ENCODE measurements at places on chromosomes 12 and 14.

GRCh38 chr12:3168223-3169221 is 91.3 kb downstream of the TSPAN9 start:
- no peak for DNase-seq

- DNase-seq, result no peak
These were observed 65.0 kb downstream of the GALNT9 start for GRCh38 chr12:132264086-132265010.

DNA sequence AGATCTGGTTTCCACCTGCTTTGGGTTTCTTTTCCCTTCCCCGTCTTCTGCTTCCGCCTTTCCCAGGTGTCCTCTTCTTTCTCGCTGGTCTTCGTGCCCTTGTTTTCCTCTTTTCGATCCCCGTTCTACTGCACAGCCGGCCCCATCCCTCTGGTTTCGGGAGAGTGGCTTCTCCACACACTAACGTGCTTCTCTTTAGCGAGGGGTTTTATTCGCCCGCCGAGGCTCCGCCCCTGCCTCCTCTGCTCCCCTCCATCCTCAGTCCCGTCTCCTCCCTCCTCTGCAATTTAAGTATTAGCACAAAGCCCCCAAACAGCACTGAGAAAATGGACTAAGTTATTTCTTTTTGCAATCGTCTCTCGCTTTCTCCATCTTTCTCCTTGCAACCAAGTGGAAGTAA is at the start of gene SLC7A8:
Gene SLC7A8, minus strand, starts transcription at position 182 of the 400 bp plus-strand sequence. CDS start 746 bp downstream, outside the sequence.
- peak; percentile 84 for DNase-seq

- no peak for DNase-seq
These were observed 128.3 kb downstream of the AACS start for GRCh38 chr12:125193376-125194152.

DNA sequence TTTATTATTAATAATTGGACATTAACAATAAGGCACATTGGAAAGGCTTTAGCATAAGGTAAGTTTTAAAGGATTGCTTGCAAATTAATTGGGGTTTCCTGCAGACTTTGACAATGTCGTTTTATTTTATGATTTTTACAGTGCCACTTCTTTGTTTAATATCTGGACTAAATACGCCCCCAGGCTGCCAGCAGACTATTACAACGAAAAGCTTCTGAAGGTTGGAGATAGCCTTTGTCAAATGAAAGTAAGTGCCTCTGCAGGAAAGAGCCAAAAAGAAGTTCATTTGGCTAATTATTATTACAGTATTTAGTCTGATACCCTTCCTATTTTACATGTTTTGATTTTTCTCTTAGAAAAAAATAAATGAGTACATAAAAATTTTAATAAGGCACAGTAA is 11.3 kb downstream of the CFAP54 start:
- DNase-seq, result no peak

GRCh38 chr12:176321-177181 is 37.4 kb downstream of the SLC6A12 start:
- DNase-seq, result no peak

GRCh38 chr14:64792871-64793560 is 86.7 kb downstream of the SPTB start:
- no peak for DNase-seq

DNA sequence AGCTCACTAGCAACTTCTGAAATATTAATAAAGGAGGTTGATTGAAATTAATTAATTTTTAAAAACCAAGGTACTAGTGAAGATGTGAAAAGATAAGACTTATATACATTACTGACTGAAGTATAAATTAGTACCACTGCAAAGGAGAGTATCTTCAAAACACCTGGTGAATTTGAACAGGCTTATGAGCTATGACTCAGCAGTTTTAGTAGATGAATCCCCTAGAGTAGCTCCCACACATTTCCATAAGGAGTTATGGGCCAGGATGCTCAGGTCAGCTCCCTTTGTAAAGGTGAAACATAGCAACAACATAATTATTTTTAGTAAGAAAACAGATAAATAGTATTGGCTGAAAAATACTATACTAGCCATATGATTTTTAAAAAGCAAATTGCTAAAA is 218.6 kb downstream of the SYT1 start:
- no peak for DNase-seq

DNA sequence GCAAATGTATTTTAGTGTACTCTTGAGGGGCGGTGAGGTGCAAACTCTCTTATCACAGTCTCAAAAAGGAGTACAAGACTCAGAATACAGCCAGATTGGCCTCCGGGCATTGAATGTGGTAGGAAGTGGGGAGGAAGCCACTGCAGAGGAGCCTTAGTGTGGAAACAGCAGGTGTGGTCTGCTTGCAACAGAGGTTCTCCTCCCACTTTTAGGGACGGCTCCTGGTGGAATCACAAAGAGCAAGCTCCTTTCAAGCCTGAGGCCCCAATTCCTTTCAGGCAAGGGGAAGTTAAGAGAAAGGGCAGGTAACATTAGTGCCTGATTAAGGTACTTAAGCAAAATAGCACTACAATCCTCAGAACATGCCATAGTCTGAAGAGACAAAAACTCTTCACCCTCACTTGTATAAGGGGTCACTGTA is 23.7 kb upstream of the SLC2A3 start:
- DNase-seq, result no peak

GRCh38 chr12:72790273-72790672 is 518.1 kb downstream of the TRHDE start:
- no peak for DNase-seq

- DNase-seq, result no peak
These were observed 172.6 kb downstream of the PRKCH start for GRCh38 chr14:61494018-61494417.

DNA sequence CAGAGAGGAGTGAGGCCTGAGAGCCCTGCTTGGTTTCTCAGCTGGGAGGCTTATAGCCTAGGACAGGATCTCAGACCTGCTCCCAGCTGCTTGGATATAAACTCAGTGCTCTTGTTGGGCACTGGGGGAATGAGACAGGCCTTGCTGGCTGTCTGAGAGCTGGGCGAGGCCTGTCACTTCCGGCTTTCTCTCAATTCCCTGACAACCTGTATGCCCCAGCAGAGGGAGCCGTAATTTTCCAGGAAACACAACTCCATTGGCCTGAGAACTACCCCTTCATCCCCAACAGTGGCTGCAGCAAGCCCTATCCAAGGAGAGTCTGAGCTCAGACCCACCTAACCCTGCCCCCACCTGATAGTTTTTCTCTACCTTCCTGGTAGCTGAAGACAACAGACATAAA is 258.3 kb upstream of the STXBP6 start:
- no peak for DNase-seq

GRCh38 chr14:26293909-26294308 is 303.9 kb downstream of the NOVA1 start:
- no peak for DNase-seq

DNA sequence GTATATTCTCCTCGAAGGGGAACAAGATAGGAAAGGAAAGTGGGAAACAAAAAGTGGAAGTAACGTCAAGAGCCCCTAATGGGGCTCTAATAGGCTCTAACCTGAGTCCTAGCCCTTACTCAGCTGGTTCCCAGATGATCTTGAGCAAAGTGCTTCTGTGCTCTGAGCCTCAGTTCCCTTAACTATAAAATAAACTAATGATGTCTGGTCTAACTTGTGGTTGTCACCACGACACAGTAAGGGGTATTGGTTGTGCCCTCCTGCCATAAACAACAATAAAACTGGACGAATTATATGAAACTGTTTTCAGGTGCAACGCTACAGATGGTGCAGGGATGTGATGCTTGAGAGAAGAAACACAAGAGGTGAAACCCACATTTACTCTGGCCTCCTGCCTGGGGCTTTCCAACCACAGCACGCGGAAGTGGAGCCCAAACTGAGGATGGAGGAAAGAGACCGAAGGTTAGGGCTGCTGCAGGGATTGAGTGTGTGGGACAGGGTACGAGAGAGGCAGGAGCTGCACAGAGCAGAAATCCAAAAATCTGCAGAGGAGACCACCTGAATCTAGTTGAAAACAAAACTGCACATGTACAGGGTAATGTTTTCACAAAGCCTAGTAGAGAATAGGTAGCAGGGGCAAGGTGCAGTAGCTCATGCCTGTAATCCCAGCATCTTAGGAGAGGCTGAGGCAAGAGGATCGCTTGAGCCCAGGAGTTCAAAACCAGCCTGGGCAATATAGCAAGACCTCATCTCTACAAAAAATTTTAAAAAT is 45.6 kb upstream of the BCL2L14 start:
- no peak for DNase-seq

DNA sequence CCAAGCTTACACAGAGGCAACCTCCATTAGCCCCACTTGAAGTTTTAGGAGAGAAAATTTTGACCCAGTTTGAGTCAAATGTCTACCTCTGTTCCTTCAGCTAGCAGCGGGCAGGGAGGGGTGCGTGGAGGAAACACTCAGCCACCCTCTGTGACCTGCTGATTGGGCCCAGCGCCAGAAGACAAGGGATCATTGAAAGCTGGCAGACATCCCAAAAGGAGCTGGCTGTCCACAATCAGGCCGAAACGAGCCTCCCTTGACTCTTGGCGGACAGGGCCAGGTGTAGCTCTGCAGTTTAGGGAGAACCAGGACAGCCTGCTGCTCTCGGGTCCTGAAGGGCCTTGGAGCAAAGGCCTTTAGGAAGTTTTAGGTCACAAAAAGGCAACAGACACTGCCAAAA is 41.3 kb downstream of the CD9 start:
- peak; percentile 52 for DNase-seq

DNA sequence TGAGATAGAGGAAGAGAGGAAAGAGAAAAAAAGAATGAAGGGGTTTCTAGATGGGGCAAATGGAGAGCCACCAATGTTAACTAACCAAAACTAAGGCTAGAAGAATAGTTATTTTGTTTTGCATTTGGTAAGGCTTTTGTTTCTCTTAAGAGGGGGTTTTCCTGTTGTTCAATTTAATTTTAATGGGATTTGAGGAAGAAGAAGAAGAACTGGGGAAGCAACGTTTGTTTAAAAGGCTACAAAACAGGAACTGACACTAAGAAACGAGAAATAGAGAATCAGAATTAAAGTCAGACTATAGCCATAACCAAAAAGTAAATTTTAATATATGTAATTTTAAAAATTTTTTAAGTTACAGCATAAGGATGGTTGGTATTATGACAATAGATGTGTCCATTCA is 13.7 kb downstream of the TXNDC16 start:
- no peak for DNase-seq

- DNase-seq, result no peak
These were observed 10.6 kb upstream of the MLXIP start for GRCh38 chr12:122067966-122068365.

DNA sequence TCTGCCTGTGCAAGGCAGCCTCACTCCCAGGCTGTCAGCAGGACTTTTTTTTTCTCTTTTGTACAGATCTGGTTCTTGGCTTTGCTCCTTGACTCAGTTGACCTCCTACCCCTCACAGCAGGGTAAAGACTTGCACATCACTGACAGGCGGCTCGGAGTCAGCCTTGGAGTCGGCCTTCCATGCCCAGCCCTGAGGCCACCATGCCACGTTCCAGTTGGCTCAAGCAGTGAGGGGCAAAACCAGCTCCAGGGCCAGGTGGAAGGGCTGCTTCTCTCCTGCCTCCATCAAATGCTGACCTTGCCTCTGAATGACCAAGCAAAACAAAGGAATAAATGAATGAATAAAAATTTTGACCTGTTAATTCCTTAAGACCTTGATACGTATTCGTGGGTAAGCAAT is 27.6 kb downstream of the JAG2 start:
- DNase-seq, result no peak

DNA sequence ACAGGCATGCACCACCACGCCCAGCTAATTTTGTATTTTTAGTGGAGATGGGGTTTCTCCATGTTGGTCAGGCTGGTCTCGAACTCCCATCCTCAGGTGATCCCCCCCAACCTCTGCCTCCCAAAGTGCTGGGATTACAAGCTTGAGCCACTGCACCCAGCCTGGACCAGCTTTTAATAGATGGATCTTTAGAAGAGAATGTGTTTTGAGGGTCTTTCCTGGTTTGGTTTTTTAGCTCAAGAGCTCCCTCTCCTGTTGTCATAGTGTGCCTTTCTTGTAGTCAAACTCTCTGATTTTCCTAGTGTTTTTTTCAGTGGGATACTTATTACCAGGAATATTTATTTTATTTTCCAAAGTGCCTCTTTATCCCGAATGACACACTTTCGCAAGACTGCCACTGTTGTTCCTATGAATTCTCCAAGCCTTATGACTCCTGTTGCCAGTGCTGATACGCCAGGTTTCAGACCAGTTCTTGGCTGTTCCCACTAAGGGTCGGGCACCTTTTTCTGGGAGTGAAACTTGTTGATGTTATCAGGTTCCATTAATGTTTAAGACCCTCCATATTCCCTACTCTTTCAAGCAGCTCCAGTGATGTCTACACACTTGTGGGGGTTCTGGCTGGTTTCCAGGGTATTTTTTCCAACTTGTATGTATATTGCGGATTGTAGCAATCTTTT is 31.5 kb upstream of the LIMA1 start:
- DNase-seq, result no peak

- DNase-seq, result no peak
These were observed 76.9 kb upstream of the PSMA6 start for GRCh38 chr14:35215110-35215813.

DNA sequence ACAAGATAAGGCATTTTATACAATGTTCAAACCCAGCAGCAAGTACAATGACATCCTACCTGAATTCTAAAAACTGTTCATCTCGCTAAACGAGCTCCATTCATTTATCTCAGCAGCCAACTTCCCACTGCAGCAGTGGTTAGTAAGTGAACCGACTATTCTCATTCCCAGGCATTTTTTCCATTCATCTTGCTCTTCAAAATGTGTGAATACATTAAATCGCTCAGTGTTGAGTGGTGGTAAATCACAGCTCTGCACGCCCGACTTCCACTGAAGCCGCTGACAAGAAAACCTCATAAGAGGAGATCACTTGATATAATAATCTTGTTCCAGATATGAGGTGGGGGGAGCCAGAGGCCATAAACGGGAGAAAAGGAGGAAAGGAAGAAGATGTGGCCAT is 746.2 kb upstream of the USP15 start:
- DNase-seq, result no peak

DNA sequence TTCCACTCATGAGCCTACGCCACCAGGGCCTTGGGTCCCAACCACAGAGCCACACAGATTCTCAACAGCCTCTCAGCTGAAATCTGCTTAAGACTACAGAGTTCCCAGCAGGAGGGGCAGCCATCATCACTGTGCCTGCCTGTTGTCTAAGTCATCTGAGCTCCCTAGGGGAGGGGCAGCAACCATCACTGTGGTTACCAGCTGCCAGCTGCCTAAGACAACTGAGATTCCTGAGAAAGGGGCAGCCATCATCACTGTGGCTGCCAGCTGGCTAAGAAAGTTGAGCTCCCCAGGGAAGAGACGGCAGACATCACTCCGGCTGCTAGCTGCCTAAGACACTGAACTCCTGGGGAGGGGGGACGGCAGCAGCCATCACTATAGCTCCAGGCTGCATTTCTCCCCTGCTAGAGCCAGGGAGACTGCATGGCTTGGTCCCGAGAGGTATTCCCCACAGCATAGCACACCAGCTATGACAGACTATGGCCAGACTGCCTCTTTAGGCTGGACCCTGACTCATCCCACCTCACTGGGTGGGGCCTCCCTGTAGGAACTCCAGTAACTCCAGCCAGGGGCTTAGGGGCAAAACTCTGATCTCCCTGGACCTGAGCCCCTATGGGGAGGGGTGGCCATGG is 37.2 kb upstream of the C14orf132 start:
- DNase-seq, result no peak

All from aorta (tissue), 5 donors.